Activated naive CD4-positive, alpha-beta T cell (primary cell): ENCODE measurements at places on chromosomes 4 and X.

GRCh38 chrX:35292522-35292921, 349.9 kb downstream of the FAM47B start:
- DNase-seq = no peak

DNA sequence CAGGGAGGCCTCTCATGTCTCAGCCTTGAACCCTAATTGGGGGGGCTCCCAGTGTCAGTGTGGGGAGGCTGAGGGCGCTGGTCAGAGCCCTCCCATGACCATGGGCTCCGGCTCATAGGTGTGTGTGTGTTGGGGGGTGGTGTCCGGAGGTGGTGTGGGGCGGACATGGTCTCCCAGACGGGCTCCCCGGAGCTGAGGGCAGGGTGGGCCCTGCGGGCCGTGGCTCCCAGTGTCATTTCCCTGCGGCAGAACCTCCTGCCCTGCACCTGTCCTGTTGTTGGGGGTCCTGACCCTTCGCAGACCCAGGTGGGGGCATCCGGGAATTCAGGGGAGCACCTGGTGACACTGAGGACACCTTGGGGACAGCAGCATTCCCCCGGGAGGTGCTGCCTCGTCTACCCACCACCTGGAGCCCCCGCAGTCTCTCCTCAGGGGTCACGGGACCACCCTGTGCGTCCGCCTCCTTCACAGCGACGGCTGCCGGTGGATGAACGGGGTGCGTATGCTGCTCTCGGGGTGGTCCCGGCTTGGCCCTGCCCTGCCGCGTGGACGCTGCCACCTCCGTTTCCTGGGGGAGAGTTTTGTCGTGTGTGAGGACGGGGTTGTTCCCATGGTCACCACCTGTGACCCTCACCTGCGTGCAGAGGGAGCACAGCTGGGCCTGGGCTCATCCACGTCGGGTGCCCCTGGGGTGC, 14.5 kb upstream of the GTPBP6 start:
- DNase-seq = no peak

DNA sequence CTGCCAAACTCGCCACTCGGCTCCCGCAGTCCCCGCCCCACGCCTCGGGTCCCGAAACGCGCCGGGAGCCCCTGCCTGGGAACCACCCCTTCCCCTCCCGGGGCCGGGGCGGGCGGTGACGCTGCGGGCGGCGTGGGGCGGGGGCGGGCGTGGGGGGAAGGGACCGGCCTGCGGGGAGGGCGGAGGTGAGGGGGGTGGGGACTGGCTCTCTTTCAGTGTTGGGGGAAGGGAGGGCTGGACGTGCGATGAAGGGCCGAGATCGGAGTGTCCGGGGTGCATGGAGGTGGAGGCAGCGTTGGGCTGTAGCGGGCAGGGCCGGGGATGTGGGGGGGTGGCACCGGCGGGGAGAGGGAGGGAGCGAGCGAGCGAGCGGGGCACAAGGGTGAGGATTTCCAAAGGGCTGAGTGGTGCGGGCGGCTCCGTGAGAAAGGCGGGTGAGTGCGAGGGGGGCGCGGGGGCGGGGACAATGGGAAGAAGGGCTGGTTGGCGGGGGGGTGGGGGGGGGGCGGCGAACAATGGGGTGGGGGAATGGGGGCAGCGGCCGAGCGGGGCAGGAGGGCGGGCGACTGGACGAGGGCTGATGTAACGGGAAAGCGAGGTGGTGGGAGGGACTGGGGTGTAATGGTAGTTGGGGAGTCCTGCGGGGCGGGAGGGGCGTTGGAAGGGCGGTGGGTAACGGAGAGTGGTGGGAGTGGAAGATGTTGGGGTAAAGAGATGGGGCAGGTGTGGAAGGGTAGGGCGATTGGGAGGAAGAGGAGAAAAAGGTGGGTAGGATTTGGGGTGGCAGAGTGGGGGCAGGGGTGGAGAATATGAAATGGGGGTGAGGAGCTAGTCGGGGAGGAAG, 578 bp downstream of the DCUN1D4 start:
- peak; percentile 58 for DNase-seq

DNA sequence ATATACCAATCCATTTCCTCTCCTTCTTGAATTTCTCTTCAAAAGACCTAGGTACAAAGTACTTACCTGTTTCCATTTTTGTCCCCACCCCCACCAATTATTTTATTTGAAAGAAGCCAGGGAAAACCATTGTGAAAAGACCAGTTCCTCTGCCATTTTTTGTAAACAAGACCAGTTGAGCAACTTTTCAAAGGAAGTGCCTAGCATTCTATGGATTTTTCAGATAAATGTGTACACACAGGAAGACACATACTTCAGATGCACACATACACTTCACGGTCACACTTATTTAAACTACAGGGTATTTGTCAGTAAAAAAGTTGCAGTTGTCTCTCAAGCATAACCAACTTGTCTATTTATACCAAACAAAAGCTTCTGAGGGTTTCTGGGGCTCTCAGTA, 587.2 kb upstream of the KLHL4 start:
- no peak for DNase-seq

DNA sequence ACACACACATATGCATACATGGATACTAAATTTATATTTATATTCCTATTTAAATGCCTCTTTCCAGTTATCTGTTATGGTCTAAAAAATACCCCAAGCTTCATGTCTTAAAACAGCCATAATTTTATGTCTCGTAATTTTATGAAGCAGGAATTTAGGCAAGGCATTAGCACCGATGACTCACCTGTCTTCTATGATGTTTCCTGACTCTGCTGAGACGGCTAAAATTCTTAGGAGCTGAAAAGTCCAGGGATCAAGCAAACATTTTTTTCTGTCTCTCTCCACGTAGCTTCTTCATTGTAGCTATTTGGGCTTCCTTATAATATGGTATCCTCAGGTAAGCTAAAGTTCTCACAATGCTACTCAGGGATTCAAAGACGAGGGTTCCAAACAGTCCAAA, 930.3 kb downstream of the STIM2 start:
- DNase-seq = no peak

GRCh38 chr4:75158451-75158850, 225.5 kb downstream of the PARM1 start:
- no peak for DNase-seq

- no peak for DNase-seq
These were observed 18.6 kb downstream of the NKX3-2 start for GRCh38 chr4:13525606-13526281.

DNA sequence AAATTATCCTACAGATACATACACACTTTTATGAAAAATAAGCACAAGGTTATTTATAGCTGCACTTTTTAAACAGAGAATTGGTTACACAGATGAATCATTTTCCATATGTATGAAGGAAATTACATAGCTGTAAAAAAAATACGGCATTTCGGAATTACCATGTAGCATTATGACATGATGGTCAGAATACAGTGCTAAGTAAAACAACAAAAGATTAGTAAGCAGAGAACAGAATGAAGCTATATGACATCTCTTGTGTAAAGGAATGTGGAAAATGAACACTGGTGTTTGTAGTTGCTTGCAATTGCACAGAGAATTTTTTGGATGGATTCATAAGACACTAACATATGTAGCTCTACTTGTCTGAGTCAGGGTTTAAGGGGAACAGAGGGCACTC, 1222.0 kb upstream of the PRKX start:
- DNase-seq = no peak

GRCh38 chr4:105895583-105896460, 551 bp downstream of the NPNT start:
- no peak for DNase-seq

- DNase-seq = peak; percentile 18
These were observed 247.1 kb downstream of the BCOR start for GRCh38 chrX:39850630-39851152.

DNA sequence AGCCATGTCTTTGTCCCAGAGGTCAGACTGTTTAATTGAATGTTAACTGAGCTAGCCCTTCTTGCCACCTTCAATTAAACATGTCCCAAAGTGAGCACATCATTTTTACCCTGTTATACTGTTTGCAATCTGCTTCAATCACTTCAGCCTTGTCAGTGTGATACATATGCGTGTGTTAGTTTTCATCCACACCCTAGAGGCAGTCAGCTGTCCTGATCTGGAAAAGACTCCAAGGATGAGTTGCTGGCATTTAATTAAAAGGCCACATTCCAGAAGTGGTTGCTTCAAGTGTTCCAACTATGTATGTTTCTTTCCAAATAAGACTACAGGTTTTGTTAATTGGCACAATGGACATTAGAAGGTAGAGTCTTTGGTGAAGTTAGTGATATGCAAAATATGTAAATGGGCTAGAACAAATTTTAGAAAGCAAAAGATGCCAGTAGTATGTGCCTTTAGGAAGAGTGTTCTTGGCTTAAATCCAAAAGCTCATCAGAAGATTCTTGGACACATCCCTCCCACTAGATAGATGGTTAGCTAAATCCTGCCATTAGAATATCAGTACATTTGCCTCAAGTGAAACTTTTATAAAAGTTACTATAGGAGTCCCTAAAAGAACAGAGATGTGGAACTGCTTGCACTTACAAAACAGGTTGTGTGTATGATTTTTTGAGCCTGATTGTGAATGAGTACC, 79.5 kb upstream of the SLIT2 start:
- DNase-seq = no peak

DNA sequence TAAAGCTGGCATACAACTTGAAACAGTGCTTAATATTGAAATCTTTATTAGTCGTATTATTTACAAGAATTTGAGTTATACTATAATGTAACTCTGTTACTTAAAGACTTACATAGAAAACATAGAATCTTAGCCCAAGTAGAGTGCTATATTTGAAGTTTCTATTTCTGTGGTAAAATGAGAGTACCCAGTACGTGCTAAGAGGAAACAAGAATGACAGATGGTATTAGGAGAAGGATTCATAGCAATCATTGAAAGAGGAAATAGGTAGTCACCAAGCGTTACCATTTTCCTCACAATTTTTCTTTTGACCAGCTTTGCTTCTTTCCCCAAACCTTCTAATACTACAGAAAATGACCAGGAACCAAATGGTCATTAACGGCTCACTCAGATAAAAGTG, 412.1 kb upstream of the GRIA3 start:
- no peak for DNase-seq

- DNase-seq = no peak
These were observed 34.5 kb downstream of the LRPAP1 start for GRCh38 chr4:3497523-3498389.

DNA sequence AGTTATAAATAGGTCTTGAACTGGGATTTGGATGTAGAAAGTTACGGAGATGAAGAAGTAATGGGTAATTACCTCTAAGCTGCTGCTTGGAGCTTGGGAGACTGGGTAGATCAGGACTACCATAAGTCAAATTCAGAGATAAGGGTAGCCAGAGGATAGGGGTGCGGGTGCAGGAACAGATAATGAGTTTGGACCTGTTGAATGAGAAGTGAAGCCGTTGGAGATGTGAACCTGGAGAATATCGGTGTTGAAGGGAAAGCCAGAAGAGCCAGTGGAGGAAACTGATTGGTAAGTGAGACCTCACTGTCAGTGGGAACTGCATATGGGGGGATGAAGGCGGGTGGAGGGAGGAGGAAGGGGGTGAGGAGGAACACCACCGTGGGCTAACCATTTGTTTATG, 618 bp upstream of the FOXO4 start:
- DNase-seq = no peak

GRCh38 chr4:149825336-149825735, 9.7 kb upstream of the IQCM start:
- no peak for DNase-seq

GRCh38 chr4:1166509-1167243, 5.7 kb downstream of the SPON2 start:
- DNase-seq = no peak

DNA sequence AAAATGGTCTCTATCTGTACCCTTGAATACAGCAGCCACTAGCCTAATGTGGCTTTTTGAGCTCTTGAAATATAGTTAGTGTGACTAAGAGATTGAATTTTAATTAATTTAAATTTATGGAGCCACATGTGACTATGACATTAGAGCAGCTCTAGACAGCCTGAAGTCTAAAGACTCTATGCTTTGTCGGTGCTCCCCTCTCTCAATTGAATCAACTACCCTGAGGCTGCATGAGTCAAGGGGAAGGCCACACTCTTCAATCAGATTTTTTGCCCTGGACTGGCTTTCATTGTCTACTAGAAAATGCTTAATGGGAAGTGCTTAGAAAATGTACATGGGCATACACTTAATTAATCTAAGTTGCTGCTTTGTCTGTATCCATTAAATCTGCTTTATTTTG, 11.7 kb downstream of the TLR7 start:
- DNase-seq = no peak

- no peak for DNase-seq
These were observed 31.5 kb upstream of the RAPGEF2 start for GRCh38 chr4:159071178-159071968.

GRCh38 chrX:109987884-109988283, 15.0 kb upstream of the TMEM164 start:
- no peak for DNase-seq

GRCh38 chrX:101160001-101160400, 59.6 kb upstream of the DRP2 start:
- no peak for DNase-seq

DNA sequence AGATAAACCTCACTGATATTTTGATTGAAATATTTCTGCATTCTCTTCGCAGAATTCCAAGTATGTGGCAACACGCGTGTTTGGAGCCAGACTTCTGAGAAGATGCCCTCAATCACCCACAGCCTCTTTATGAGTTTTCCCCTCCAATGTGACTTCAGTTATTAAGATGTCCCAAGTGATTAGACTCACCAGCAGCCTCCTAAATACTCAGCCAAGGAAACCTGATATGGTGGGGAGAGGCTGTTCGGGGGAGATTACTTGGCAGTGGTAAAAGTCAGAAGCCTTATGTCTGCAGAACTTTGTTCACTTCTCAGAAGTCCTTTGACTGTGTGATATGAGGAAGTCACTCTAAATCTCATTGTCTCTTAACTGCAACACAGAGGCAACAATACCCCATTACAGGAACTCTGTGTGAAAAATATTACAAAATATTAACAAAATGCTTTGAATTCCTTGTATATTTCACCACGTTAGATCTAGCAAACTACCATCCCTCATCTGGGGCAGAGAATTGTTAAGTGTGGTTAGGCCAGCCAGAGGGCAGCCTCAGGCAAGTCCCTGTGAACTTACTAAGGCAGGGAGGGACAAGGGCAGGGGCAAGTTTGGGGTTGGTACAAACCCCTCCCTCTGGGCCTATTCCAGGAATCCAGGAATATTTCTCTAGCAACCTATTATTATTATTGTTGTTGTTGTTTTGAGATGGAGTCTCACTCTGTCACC, 151.4 kb upstream of the USP9X start:
- no peak for DNase-seq

DNA sequence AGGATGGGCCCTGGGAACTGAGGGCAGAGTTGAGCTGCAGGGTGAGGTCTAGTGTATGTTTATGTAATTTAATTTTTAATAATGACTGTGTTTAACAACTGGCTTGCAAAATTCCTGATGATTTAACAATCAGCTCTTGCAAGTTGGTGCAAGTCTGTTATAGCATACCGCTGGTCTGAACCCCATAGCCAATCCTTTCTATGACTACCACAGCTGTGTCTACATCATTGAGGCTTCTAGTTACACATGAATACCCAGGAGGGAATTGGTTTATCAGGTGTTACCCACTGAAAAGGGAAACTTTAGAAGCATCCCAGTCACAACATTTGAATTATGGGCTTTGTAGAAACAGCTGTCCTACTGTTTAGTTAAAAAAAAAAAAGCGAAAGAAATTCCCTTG, 38.3 kb downstream of the SUPT20HL1 start:
- DNase-seq = no peak

- no peak for DNase-seq
These were observed 148.9 kb downstream of the AFF2 start for GRCh38 chrX:148649145-148649795.
